A549 (cell line): ENCODE measurements at places on chromosomes 4 and X. TPM values are rescaled to one million over a fixed set of nuclear protein-coding genes. Genes with fewer than 3 reads are reported as not detected.
A peak's percentile ranks its signal among the peaks of the same experiment; 100 is the strongest.

DNA sequence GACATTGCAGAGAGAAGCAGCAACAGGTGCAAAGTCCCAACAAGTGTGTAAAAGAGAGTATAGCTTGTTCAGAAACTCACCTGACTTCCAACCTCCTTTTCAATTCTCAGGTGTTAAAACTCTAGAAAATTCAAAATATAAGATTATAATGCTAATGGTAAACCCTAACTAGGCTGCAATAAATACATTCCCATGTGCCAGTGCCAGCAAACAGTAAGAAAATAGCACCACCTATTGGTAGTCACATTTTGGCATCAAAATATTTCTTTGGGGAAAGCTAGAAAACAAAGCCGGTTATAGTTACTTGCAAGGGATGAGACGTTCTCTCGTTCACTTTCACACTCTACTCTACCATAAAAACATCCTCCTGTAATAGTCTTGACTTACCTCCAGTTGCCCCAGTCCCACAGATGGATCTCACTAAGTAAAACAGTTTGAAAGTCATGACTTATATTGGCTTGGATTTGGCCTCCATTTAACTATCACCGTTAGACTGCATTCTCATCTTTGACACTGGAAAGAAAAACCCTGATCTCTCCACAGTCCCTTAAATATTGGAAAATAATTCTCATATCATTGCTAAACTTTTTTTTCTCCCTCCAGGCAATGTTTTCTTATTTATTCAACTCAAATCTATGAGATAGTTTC is 9.6 kb downstream of the BMP3 start:
- no peak for DNase-seq

- no peak for DNase-seq
Measured at GRCh38 chr4:125125276-125125675, 189.5 kb upstream of the FAT4 start.

GRCh38 chr4:169361756-169362155 is 91.0 kb upstream of the SH3RF1 start:
- no peak for DNase-seq

- DNase-seq, result peak; percentile 7
Measured at GRCh38 chrX:17944833-17945497, 83.9 kb upstream of the RAI2 start.

DNA sequence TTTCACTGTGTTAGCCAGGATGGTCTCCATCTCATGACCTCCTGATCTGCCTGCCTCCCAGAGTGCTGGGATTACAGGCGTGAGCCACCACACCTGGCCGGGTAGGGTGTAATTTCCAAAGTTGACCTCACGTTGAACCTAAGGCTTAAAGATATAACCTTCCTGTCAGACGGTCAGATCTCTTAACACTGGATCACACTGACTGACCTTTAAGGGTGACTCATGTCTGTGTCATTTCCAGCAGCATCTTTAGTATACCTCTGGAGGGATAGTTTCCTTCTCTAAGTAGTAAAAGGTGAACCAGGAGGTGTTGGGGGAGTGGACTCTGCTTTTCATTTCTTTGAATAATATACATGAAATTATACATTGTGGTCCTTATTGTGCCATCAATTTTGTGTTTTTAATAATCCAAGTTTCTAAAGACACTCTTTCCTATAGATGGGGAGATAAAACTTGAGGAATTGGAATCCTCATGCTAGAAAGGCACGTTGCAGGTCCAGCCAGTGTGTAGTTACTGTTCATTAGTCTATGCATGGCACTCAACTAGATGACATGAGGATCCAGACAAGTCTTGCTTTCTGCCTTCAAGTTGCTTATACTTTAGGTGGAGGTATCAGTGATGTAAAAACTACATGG is 45.7 kb downstream of the ARHGAP10 start:
- DNase-seq, result peak; percentile 58

GRCh38 chrX:43566170-43566569 is 89.9 kb upstream of the MAOA start:
- no peak for DNase-seq

Gene GBA3
- polyA plus RNA-seq, result not detected in 3 replicates

Gene UGT2B11
- polyA plus RNA-seq, result 0.09 to 0.16 TPM (median 0.14 TPM) in 3 replicates

Gene CRLF2
- polyA plus RNA-seq, result 0.07 to 0.25 TPM (median 0.08 TPM) in 3 replicates
